Activated CD4-positive, alpha-beta T cell treated with anti-CD3 and anti-CD28 coated beads for 1 hour (primary cell): ENCODE measurements at places on chromosomes 5 and 9.

DNA sequence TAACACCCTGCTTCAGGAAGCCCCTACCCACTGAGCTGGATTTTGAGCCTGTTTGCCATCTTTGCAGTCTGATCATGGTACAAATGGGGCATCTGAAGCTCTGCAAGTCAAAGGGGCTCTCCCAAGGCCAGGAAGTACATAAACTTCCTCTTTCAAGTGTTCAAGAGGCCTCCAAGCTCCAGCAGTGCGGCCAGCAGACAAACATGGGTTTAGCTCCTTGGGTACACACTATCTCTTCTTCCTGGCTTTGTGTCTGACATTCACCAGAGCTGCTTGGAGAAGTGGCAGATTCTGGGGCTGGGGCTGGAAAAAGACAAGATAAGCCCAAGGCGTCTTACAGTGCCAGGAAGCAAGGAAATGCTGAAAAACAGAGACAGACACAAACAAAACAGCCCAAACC lies 34.1 kb downstream of the LAMC3 start:
- no peak for DNase-seq

- no peak for DNase-seq
Measured at GRCh38 chr5:179668391-179668790, 12.4 kb downstream of the CBY3 start.

DNA sequence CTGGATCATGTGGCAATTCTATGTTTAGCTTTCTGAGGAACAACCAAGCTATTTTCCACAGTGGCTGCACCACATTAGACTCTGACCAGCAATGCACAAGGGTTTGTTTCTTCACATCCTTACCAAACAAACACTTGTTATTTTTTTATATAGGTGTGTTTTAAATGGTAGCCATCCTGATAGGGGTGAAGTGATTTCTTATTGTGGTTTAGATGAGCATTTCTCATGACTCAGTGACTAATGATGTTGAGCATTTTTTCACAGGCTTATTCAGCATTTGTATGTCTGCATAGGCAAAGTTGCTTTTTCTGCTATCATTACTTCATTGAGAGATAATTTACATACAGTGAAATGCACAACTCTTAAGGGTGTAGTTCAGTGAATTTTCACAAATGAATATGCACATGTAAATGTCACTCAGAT lies 36.0 kb downstream of the ANKRD33B start:
- DNase-seq: no peak

GRCh38 chr9:89664896-89665329 lies 60.1 kb downstream of the GADD45G start:
- no peak for DNase-seq

DNA sequence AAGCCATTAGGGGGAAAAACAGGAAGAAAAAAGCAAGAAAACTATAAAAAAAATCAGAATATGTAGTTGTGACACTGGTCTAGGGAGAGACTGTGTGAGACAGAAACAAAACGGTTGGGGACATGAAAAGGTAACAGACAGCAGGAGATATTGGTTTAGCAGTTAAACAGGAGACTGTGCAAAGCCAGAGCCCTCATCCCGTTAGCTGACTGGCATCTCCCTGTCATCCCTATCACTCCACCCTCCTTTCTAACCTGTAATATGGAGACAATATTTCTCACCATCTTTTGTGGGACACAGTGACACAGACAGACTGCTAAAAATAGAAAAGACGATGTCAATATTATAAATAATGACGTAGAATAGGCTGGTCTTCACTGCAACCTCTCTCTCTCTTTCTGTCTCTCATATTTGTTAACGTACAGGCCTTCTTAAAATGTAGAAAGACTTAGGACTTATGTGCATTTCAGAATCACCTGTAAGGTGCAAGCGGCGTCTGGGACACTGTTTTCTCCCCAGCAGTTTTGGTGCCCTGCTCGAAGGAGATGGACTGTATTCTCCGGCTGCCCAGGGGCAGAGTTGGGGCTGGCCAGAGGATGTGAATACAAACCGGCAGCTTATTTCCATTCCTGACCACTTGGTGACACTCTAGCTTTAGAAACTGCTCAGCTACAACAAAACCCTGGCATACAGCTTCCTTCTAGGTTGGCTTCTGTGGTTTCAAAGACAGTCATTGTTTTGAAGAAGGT lies 190.6 kb downstream of the MAT2B start:
- DNase-seq: no peak

DNA sequence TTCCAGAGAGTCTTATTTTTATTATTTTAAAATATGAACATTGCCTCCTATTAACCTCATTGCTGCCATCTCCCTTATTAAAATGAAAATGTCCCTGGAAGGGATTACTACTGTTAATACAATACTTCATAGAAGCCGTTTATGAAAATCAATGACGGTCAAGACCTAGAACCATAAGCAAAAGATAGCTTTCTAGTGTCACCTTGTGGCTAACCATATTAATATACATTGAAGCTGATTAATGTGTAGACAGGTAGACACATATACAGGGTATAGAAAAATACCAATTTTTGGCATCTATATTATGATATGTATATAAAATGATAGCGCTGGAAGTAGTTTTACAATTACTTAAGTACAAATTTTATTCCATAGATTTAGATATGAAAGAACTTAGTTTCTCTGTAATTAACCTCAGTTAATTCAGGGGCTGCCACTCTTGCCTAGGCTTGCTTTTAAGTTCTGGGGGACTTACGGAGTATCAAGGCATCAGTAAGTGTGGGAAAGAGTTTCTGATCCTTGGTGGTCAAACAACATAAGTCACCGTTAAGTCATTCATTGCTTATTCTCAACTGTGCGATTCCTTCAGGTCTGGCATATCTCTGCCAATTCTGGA lies 2.5 kb upstream of the YTHDC2 start:
- DNase-seq: no peak

GRCh38 chr5:154025951-154026350 lies 12.8 kb downstream of the FAM114A2 start:
- no peak for DNase-seq

DNA sequence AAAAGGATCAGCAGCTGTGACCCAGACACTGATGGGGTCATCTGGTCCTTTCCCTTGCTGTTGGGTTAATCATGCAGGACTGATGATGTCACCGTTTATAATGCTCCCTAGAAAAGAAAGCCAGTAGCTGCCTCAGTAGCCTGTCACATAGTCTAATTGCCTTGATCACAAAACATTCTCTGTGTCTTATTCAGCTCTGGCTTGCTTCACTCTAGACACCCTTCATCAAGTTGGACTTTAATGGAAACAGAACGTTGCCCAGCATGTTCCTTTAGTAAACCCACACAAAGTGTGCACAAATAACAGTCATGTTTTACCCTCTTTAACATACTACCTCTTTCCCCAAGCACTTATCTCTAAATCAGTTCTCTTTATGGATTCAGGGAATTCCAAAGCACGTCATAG lies 170.8 kb downstream of the SGCD start:
- DNase-seq: no peak

GRCh38 chr5:43193181-43193893 lies 1.3 kb downstream of the NIM1K start:
- no peak for DNase-seq

GRCh38 chr9:36924071-36924470 lies 110.0 kb downstream of the PAX5 start:
- DNase-seq: no peak

DNA sequence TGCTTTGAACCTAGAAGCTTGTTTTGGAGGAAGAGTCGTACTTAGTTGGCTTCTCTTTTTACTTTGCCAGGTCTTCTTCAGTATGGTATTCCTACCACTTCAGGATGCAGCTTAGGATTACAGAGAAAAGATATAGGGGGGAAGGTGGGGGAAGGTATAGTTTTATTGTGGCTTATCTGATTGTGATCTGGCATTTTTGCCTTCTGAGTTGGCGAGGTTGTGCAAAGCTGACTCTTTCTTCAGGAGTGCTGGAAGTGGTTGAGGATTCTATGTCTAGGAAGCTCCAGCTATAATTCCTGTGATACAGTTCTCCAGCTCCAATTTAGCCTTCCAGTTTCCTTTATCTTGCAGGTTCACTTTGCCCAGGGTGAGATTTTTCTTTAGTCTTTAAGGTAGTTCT lies 7.0 kb downstream of the CDC42SE2 start:
- DNase-seq: no peak

GRCh38 chr9:20593537-20593936 lies 28.8 kb downstream of the MLLT3 start:
- no peak for DNase-seq

DNA sequence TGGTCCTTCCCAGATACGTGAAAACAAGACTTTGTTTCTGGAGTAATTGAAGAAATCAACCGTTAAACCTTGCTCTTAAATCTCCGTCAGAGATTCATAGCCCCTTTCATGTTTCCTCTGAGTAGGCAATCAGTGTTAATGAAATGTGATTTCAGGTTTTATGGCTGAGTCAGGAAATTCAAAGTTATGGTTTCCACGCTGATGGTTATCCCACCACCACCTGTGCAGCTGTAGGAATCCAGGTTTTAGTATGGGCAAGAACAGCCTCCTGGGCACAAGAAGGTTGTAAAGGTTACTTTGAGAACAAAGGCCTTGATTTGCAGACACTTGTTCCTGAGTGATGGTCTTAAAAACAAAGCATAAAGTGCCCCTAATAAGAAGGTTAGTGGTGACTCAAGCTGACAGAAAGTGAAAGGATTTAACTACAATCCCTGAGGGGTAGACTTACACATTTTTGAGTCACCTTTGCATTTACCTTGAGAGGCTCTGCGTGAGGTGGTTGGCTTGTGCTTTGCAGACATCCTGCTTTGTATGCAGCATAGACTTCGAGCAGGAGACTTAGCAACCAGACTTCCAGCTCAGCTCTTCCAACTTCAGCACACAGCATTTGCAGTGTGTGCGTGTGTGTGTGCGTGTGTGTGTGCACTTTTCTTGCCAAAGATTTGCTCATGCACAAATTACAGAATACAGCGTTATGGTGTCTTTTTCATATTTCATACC lies 159.6 kb downstream of the TLE4 start:
- no peak for DNase-seq

GRCh38 chr5:124712731-124713305 lies 33.6 kb downstream of the ZNF608 start:
- no peak for DNase-seq

DNA sequence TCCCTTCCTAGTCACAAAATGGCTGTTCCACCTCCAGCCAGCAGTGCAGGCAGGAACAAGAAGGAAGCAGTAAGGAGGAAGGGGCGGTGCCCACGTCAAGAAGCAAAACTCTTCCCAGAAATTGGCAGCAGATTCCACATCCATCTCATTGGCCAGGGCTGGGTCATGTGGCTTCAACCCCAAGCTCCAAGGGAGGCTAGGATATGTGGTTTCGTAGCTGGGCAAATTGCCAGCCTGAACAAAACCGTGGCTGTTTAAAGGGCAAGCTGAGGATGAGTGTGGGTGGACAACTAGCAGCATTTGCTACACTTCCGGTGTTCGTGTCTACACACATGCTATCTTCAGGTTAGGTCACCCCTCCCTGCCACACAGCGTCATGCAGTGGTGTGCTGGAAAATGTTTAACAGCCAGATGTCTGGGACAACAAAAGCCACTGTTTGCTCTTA lies 92.1 kb upstream of the MAP1B start:
- DNase-seq: no peak

GRCh38 chr9:134052491-134052890 lies 15.3 kb downstream of the BRD3 start:
- DNase-seq: no peak

GRCh38 chr5:56170557-56170956 lies 62.6 kb downstream of the ANKRD55 start:
- DNase-seq: no peak

- no peak for DNase-seq
Measured at GRCh38 chr5:147935032-147935431, 28.7 kb upstream of the C5orf46 start.

- DNase-seq: no peak
Measured at GRCh38 chr5:129996896-129997295, 92.6 kb downstream of the CHSY3 start.

- DNase-seq: no peak
Measured at GRCh38 chr9:111035543-111036428, 2.5 kb downstream of the LPAR1 start.

DNA sequence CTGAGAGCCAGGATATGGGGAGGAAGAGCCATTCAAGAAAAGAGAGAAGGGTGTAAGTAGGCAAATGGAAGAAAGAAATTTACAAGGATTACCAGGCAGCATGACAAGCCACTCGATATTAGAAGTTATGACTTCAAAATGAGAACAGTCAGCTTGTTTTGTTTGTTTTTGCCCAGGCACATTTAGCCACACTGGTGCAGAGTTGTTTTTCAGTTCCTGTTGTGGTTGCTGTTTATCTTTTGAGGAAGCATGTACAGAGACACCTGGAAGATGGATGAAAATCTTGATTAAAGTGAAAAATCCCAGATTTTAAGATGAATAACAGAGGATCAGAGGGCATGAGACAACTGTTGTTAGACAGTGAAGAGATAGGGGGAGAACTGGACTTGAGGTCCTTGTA lies 199.1 kb downstream of the MTRR start:
- no peak for DNase-seq

- DNase-seq: no peak
Measured at GRCh38 chr5:124980163-124980941, 233.9 kb upstream of the ZNF608 start.

GRCh38 chr5:118486647-118487225 lies 501.6 kb downstream of the DTWD2 start:
- no peak for DNase-seq

GRCh38 chr5:75678155-75678554 lies 39.1 kb downstream of the POC5 start:
- DNase-seq: no peak

DNA sequence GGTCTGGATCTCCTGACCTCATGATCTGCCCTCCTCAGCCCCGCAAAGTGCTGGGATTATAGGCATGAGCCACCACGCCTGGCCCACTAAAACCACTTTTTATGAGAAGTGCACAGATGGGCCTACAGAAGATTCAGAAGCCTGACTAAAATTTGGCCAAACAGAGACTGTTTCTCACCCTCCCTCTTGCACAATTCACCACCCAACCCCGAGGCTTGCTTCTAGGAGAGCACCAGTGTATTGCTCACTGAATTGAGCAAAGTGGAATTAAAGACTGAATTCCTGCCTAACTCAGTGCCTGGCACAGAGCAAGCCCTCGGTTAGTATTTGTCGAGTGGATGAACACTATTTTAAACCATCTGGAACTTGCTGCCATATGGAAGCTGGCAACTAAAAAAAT lies 3.4 kb upstream of the DCTN4 start:
- DNase-seq: no peak

- DNase-seq: no peak
Measured at GRCh38 chr5:33423018-33423630, 17.6 kb upstream of the TARS1 start.

DNA sequence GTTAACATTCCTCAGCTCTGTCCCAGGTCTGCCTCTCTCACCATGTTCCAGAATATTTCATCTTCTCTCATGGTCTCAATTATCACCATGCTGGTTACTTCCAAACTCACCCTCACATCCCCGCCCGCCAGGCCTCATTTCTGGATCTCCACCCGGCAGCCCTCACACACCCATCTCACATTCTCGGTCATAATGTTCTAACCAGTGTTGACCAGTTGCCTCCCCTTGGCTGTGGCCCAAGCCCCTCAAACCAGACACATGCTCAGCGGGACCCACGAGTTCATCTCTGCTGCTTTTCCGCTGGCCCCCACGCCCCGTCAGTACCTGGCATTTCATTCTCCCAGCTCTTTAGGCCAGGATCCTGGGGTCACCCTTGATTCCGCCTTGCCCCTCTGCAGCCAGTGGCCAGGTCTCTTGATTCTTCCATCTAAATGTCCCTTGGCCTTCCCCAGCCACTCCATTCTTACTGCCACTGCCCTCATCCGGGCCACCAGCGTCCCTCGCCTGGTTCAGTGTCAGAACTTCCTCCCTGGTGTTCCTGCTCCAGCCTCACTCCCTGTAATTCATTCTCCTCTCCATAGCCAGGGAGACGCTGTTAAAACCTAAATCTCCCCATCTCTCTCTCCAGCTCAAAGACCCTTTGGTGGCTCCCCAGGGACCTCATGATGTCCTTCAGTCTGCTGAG lies 141.7 kb downstream of the MVB12B start:
- DNase-seq: no peak

GRCh38 chr9:135085830-135086546 lies 1.5 kb upstream of the OLFM1 start:
- no peak for DNase-seq
